Hypothalamus (tissue), 51 donors: ENCODE measurements at places on chromosomes 11 and 22.

DNA sequence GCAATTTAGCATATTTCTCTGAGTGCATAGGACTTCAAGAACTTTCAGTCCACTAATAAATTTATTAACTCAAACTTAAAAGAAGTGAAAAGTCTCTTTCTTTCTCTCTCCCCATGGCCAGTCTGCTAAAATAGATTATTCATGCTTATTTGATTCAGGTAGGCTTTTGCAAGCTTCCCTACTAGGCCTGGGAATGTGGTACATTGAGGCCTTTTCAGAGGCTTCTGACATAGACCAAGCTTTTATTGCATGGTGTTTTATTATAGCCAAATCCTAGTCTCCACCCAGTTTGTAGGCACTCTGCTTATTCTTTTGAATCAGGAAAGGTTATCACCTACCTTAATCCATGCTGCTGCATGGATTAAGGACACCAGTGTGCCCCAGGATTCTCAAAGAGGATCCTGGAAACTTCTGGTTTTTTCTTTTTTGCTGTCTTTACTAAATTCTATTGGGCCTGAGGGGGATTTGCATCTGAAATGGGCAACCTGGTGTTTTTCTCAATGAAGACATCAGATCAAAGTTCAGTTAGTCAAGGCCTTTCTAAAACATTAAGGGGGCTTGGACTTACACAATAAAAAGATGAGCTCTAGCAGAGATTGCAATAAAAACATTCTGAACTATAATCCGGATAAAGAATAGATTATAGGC lies 92.2 kb downstream of the ELP4 start:
- no peak for DNase-seq

- no peak for DNase-seq
Measured at GRCh38 chr11:115958089-115959000, 454.1 kb upstream of the CADM1 start.

- no peak for DNase-seq
Measured at GRCh38 chr11:72924568-72925190, 110.5 kb downstream of the ATG16L2 start.

DNA sequence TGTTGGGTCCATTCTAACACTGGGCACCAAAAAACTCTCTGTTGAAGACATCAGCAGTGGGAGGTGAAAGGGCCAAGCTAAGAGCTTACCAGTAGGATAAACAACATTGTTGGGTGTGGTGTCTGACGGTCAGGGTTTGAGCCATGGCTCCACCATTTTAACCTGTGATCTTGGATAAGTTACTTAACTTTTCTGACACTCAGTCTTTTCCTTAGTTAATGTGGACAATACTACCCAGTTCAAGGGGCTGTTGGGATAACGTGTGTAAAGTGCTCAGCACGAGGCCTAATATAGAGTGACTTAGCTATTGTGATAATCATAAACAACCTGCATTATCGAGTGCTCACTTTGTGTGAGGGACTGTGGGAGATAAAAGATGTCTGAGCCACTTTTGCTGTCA lies 6.1 kb downstream of the UCP3 start:
- no peak for DNase-seq

GRCh38 chr11:110463153-110463552 lies 33.4 kb downstream of the FDX1 start:
- no peak for DNase-seq

DNA sequence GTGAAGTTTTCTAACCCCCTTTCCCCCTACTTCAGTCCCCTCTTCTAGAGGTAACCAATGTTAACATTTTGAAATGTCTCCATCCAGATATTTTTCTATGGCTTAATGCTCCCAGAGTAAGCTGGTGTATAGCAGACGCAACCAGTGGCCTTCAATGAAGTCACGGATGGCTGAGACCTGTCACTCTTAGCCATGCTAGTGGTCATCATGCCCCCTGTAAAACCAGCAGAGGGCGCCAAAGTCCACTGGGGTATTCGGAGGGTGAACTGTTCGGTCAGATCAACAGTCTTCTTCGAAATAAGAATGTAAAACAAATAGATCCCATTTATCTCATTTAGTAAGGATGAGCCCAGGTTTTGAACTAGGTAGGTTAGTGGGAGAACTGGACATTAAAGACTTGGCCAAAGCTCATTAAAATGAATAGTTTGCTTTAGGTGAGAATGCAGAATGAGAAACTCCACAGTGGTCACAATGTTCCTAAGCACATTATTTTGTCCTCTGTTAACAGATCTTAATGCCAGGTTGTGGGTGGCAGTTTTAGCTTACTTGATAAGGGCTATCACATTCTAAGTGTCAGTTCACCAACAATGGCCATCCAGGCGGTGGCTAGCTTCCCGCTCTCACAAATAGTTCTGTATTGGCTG lies 8.6 kb upstream of the MMP8 start:
- DNase-seq: peak; percentile 2

- DNase-seq: no peak
Measured at GRCh38 chr22:28183078-28183860, 264.2 kb upstream of the PITPNB start.

DNA sequence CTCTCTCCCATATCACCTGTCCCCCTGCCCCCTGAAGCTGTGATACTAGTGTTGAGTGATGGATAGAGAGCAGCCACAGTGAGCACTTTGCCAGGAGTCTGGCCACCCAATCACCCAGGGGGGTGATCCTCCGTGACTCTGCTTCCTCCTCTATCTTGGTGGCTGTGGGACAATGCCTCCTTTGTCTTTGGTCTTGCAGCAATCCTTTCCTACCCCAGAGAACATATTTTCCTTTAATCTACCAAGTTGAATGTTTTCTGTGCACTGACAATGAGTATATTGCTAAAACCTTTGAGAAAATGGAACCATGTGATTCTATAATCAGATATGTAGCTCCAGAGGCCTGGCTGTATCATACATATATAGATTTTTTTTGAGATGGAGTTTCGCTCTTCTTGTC lies 58.1 kb upstream of the HEPHL1 start:
- DNase-seq: no peak

- DNase-seq: no peak
Measured at GRCh38 chr11:75595429-75595828, 33.4 kb downstream of the SERPINH1 start.

- DNase-seq: no peak
Measured at GRCh38 chr11:44290208-44290607, 19.7 kb downstream of the ALX4 start.

GRCh38 chr11:17463546-17464174 lies 13.0 kb downstream of the ABCC8 start:
- DNase-seq: no peak

DNA sequence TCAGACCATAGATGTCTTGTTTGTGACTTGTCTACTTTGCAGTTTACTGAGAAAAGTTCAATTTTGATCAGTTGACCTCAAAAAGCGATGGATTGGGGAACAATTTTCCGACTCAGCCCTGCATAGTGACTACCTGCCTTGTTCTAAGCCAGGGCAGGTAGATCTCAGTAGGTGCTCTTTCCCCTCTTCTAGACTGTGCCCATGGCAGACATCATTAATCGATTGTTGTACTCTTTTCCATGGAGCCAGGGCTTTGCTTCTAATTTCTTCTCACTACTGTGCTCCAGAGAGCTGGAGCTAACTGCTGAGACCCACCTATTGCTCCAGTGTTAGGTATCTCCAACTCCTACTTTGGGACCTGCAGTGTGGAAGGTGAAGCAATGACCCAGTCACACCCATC lies 9.9 kb downstream of the RAB36 start:
- DNase-seq: no peak

DNA sequence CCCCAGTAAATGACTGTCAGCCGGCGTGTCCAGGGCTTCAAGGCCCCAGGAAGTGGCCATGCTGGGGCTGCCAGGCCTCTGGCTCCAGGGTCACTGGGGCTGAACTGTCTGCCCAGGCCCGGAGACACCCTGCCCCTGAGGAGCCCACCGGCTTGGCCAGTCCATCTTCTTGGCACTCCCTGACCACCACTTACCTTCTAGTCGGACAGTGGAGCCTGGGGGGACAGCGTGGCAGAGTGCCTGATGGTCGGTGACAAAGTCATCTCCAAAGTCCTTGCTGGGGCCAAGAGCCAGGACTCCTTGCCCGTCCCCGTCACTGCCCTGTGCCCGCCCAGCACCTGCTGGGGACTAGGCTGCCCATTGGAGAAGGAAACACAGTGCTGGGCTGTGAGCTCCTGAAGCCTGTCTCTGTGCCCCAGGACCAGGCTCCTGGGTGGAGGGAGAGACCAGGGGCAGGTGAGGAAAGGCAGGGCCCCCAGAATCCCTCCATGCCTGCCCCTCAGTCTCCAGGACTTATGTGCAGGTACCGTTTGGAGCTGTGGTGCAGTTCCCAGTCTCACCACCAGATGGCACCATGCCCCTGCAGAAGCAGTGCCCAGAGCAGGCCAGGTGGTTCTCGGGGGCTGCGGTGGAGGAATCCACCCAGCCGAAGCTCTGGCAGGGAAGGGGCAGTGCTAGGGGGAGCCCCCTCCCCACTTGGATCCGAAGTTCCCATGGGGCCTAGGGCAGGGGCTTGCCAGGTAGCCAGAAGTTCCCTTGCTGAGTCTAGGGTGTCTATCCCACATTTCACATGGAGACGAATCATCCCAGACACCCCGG lies 6.0 kb upstream of the CCDC188 start:
- peak; percentile 74 for DNase-seq

DNA sequence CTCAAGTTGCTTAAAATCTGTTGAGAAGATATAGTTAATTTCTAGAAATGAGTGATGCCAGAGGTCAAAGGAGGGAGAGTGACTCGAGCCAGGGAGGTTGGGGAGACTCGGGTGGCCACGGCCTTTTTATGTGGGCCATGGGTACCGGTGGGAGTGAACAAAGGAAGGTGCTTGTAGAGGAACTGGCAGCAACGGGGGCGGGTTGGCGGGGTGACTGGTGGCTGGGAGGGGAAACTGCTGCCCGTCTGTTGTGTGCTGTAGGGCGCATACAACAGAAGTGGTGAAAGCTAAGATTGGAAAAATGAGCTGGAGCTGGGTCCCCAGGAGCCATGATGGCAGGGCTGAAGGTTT lies 5.4 kb downstream of the DAGLA start:
- DNase-seq: no peak

GRCh38 chr22:29769723-29770321 lies 2.7 kb downstream of the UQCR10 start:
- DNase-seq: no peak

DNA sequence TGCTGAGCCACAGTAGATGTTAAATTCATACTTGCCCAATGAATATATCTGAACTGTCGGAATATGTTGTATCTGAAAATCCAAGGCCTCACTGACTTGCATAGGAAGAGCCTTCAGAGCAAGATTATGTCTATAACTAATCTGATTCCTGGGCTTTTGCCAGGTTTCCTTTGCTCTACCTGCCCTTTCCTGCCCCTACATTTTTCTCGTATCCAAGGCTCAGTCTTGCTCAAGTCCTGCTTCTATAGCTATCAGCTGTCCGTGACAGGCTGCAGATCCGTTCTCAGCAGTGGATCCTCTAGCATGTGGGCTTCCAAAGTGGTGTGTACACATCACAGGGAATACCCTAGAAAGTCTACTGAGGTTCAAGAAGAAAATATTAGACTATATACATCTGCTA lies 18.8 kb upstream of the USP47 start:
- DNase-seq: no peak

GRCh38 chr11:116478669-116479668 lies 293.8 kb downstream of the BUD13 start:
- no peak for DNase-seq

GRCh38 chr11:104997288-104997687 lies 25.7 kb downstream of the CASP5 start:
- DNase-seq: no peak

DNA sequence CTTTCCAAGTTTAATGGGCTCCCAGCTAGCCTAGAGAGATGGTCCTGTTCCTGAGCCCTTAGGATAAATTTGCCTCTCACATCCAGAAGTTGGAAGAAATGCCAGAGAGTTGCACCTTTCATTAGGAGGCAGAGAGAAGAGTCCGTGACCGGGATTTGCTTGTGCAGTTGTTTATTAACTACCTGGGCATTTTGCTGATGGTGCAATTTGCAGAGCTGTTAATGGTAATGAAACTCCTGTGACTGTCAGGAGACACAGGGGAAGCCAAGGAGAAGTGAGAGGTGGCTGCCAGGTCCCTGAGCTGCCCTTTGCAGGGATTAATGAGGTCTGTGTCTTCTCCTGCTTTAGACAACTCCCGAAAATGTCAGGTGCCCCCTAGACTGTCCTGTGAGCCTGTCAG lies 69.1 kb upstream of the B3GAT1 start:
- DNase-seq: no peak

GRCh38 chr11:60367009-60367408 lies 11.3 kb upstream of the MS4A7 start:
- no peak for DNase-seq

GRCh38 chr11:69630424-69630823 lies 10.5 kb upstream of the CCND1 start:
- no peak for DNase-seq

DNA sequence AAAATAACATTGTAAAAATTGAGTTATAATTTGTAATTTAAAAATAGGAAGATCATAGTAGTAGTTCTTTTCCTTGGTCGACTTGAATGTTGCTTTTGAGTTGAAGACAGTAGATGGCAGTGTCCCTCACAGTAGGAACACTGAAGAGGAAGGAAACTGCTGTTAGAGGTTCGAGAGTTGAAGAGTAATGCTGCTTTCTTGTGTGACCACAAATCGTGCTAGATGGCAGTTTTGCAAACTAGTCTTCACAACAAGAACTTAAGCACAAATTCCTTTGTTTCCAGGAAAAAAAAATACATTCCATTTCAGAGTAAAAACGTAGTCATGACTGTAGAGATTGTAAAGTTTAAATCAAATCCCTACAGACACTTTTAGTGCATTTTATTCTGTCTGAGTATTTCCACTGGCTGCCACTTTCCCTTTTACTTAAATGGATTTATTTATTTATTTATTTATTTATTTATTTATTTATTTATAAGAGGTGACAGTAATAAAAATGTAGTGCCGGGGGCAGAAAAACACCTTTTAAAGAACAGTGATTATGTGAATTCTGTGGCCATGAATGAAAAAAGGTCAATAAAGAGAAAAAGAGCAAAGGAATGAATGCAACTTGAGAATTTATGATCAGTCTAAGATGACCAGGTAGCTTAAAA lies 54.6 kb downstream of the SPECC1L start:
- no peak for DNase-seq

DNA sequence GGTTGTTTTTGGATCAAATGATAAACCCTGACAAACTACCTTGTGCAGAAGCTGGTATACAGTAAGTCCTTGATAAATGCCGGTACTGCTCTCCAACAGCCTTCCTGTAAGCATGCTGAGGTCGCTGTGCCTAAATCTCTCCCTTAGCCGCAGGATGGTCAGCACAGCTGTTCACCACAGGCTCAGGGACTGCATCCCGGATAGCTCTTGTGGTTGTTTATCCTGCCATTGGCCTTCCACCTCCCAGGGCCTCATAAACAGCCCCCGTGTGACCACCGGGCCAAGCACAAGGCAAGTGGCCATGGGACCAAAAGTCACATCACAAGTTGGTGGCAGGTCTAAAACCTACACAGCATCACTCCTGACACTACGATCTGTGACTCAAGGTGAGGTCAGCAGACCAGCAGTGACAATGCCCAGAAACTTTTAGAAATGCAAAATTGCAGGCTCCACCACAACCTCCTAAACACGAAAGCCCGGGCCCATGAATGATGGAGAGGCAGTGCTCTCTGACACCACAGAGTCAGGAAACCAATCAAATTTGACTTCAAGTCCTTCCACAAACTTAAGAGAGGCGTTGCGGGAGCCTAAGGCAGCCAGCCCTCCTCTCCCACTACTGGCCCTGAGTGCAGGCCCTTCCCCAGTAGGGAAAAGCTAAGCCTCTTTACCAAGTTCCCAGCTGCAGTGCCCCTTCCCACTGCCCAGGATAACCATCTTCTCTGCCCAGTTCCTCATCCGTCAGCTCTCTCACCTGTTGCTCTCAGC lies 3.9 kb downstream of the SPATA19 start:
- DNase-seq: no peak

- DNase-seq: no peak
Measured at GRCh38 chr11:98296091-98296880, 724.5 kb upstream of the CNTN5 start.
